ENCODE measurements at places on chromosomes 2 and 18. TPM values are rescaled to one million over a fixed set of nuclear protein-coding genes. Genes with fewer than 3 reads are reported as not detected.
A peak's percentile ranks its signal among the peaks of the same experiment; 100 is the strongest.

- no peak for DNase-seq
Observed at GRCh38 chr2:151337643-151338042, 19.7 kb upstream of the TNFAIP6 start.

DNA sequence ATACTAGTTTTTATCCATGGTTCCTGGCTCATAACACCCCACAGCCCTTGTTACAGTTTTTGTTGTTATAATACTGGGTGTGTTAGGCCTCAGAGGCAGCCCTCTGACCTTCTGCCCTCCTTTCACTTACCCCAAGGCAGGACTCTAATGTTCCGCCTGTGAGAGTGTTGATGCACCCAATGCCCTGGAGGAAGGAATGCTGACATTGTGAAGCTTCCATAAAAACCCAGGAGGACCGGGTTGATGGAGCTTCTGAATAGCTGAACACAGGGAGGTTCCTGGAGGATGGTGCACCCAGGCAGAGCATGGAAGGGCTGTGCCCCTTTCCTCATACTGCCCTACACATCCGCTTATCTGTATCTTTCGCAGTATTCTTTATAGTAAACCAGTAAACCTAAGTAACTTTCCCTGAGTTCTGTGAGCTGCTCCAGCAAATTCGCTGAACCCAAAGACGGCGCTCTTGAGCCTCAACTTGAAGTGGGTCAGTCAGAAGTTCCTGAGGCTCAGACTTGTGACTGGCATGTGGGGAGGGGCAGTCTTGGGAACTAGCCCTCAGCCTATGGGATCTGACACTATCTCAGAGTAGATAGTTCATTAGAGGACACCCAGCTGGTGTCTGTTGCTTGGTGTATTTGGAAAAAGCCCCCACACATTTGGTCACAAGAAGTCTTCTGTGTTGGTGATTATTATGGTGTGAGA lies 10.4 kb downstream of the STON1 start:
- no peak for DNase-seq

GRCh38 chr2:224982910-224983711 lies 59.2 kb downstream of the DOCK10 start:
- DNase-seq, result peak; percentile 76

- peak; percentile 90 for DNase-seq
Observed at GRCh38 chr2:127149384-127149783, 42.4 kb upstream of the BIN1 start.

GRCh38 chr2:12270876-12271588 lies 445.7 kb upstream of the TRIB2 start:
- no peak for DNase-seq

C1QL2 gene
- not detected for total RNA-seq

EFHD1 gene
- 1.2 TPM for total RNA-seq

IMPA2 gene
- total RNA-seq, result 10.0 TPM

SCN2A gene
- 0.29 TPM for total RNA-seq

IL18RAP gene
- total RNA-seq, result not detected

NETO1 gene
- 0.12 TPM for total RNA-seq
